ENCODE measurements at places on chromosomes 7 and 10.

DNA sequence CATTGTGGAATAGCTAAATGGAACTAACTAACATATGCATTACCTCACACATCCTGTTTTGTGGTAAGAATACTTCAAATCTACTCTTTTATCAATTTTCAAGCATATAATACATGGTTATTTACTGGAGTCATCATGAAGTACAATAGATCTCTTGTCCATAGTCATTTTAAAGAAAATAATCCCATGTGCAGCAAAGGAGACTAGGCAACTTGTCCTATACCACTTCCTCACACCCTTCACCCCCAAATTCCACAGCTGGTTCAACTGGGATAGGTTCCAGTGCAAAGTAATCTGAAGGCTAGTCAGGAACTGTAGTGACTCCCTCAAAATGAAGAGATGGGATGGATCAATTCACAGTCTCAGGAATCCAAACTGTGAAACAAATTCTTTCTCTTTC is 176.1 kb downstream of the SGMS1 start:
- no peak for DNase-seq

DNA sequence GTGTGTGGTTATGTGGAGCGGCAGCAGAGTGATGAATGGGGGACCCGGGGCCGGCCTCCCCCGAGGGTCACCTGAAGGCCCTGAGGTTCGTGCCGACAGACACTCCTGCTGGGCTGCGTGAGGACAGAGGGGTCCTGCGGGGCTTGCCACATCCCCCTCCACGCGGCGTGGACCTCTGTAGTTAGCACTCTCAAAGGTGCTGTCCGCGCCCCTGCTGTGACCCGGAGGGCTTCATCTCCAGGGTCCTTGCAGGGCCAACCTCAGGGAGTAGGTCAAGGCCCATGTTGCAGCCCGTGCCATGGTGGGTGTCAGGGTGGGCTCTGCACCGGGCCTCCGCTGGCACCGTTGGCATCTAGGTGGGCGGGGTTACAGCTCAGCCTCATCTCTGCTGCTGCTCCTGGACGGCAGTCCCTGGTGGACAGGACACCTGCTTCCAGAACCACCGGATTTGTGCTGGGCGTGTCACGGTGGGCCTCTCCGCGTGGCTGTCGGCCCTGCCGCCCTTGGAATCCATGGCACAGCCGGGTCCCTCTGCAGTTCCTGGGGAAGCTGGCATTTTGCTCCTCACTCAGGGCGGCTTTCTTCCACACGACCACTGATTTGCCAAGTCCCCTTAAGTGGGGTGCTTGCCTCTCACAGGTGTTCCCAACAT is 19.8 kb upstream of the GET4 start:
- no peak for DNase-seq

DNA sequence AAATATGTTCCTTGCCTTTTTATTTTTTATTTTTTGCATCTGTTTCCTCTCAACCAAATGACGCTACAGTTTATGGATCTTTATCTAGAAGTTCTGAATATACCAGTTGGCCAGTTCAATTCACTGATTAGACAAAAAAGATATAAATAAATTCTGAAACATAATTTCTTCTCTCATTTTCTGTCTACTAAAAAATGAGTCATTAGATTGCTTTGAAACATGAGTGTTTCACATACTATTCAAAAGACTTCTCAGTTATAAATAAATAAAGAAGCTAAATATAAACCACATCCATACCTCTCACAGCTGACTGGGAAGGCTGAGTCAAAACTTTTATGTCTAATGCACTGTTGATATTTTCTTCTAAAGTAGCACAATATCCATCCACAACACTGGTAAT is 97.6 kb upstream of the GPR22 start:
- no peak for DNase-seq

DNA sequence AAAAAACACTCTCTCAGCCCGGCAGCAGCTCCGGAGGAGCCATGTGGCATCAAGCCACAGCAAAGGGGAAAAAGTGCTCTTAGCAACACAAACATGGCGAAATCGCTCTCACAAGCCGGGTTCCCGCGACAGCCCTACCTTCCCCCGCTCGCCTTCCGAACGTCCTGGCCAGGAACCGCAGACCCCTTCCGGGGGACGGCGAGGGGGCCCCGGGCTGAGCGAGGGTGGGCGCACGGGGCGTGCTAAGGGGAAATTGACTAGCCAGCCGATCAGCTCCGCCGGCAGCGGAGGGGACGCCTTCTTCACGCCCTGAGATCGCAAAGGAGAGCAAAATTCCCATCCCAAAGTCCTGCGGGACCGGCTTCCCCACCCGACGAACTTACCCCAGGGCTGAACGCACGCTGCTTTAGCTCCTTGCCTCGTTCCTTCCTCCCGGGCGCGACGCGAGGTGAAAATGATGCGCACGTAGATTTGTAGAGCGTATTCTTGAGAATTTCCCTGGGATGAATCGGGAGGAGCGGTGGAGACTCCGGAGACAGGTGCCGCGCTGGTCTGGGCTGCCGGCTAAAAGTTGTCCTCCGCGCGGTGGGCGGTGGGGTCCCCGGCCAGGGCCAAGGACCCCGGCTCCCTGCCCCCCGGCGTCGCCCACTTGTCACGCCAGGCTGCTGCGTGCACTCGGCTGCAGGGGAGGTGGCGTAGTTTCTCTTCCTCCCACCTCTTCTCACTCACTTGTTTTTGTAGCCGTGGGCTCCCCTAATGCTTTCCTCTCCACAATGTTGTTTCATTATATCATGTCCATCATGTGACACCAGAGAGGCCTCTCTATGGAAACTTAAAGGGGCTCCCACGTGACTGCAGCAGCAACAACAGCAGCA is 220.1 kb upstream of the MKLN1 start:
- peak; percentile 56 for DNase-seq

GRCh38 chr7:96174812-96175211 is 147.1 kb downstream of the SLC25A13 start:
- no peak for DNase-seq

- DNase-seq = no peak
Measured at GRCh38 chr10:100637785-100638184, 102.0 kb downstream of the HIF1AN start.

DNA sequence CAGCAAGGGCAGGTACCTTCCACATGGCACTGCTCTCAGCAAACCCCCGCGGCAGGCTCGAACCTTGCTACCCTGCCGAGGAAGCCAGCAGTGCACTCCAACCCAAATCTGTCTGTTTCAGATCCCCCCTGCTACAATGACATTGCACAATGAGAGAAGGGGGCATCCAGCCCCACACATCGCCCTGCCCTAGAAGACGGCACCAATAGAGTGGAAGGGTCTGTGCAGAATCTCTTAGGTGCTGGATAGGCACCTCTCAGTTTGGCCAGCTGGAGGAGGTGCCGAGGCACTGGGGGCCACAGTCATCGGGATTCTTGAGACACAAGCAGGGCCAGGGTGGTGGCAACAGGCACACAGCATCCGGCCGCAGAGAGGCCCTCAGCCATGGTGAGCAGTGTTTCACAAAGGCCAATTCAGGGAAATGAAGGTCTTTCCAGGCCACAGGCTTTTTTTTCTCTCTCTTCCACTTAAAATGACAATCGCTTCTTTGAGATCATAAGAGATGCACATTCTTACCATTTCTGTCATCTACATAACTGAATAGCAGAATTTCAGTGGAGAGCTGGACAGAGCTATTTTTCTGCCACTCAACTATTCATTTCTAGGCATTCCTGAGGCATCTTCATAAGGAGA is 281.3 kb downstream of the TNS3 start:
- no peak for DNase-seq

- DNase-seq = no peak
Measured at GRCh38 chr7:83782628-83783027, 133.7 kb upstream of the SEMA3E start.

DNA sequence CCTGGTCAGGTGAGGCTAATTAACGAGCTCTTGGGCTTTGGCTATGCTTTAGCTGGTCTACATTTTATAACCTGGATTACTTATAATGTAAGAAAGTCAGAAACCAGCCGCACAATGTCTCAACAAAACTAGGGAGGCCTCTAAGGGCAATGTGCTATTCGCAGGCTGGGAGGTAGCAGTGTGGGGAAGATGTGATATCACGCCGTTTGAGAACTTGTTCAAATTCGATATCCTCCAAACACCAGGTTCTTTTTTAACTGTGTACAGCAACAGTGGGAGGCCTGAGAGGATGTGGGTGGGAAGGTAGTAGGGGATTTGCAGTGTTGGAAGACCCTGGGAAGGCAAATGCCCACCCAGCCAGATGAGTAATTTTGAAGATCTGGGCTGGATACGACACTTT is 184.5 kb downstream of the JAZF1 start:
- no peak for DNase-seq

- no peak for DNase-seq
Measured at GRCh38 chr7:132145466-132145865, 430.8 kb downstream of the PLXNA4 start.

- no peak for DNase-seq
Measured at GRCh38 chr7:34240417-34240816, 335.1 kb downstream of the BMPER start.

GRCh38 chr7:33537104-33537477 is 368.2 kb upstream of the BMPER start:
- DNase-seq = no peak

DNA sequence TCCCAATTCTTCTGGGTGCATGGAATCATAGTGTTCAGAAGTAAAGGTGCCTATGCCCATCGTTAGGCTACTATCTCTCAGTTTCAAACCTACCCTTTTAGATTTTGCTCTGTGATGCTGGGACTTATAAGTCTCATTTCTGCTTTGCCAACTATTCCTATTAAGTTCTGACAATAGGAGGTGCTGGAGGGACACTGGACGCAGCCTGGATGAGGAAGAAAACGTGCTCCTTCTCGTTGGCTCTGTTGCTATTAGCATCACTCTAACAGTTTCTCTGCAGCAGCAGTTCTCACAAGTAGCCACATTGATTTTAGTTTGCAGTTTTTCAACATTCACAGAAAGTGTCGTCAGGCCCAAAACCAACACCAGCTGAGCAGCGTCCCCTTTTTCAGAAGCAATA is 72.4 kb downstream of the ABCC2 start:
- DNase-seq = no peak

- DNase-seq = no peak
Measured at GRCh38 chr10:70833601-70834000, 17.9 kb downstream of the SGPL1 start.

- DNase-seq = no peak
Measured at GRCh38 chr10:7952266-7952665, 102.2 kb upstream of the GATA3 start.

DNA sequence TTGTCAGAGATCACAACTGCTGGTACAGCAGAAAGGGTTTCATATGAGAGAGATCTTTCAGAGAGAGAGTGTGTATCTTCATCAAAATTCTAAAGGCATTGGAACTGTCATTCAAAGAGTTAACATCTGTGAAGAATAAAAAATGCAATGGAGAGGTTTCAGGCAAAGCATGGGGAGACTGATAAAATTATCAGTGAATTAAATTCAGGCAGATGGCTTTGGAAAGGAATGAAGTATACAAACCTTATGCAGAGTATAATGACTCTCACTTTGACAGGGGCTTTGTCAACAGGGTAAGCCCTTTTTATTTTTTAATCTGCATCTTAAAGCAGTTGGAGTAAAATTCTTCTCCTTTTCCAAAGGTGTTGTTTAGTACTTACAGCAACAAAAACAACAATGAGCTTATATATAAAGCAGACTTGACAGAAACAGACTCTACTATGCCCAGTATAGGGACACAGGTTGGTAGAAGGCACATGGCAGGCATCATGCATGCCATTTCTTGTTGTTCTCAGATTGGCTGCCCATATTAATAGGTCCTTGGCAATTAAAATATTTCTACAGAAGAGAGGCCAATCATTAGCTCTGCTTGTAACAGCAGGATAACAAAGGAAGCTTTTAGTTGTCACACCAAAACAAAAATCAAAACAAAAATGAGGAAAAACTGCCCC is 54.9 kb upstream of the NXPH1 start:
- DNase-seq = no peak

DNA sequence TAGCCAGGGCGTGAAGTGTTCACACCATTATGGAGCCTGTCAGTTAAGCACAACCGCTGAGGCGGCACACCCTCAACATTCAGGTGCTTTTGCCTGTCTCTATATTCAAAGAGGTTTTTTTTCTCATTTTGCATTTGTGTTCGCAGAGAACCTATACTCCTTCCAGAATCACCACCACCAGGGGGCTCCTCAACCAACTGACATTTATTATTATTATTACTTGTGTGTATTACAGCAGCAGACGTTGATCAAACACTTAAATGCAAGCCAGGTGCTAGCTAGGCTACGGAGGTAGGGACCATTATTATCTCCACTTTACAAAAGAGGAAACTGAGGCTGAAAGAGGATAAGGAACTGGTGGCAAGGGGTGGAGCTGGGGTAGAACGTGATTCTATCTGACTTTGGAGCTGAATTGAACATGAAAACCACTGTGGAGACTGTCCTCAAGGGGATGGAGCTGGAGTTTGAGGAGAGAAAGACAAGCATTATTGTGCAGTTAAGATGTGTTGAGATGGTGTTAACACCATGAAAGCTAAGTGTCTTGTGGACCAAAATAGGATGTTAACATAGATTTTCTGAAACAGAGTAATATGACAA is 133.8 kb upstream of the PLXNA4 start:
- DNase-seq = no peak

DNA sequence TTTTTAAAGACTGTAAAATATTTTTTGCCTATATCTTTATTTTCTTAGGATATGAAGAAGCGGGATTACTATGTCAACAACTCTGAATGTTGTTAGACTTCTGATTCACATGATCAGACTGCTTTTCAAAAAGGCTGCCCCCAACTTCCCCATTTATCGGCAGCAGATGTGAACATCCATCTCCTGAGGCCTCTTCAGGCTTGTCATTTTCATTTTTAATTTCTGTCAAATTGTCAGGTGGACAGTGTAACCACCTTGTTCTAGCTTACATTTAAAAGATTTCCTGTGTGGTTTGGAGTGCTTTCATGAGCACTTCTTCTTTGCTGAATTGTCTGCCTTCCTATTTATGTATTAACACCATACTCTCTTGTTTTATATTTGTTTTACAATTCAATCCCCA is 78.8 kb upstream of the GSDME start:
- DNase-seq = no peak

- DNase-seq = peak; percentile 80
Measured at GRCh38 chr10:133308421-133309099, at the start of the genes TUBGCP2 and ZNF511. TUBGCP2 (minus strand) TSS chr10:133308872; CDS start chr10:133302941, 5,931 bp downstream. ZNF511 (plus strand) TSS chr10:133308914; CDS start chr10:133308944, 30 bp downstream.

- no peak for DNase-seq
Measured at GRCh38 chr10:44352316-44353127, 32.4 kb downstream of the CXCL12 start.

- DNase-seq = no peak
Measured at GRCh38 chr7:47578579-47579270, 3.2 kb downstream of the TNS3 start.

GRCh38 chr7:111855842-111856227 is 293.5 kb upstream of the IMMP2L start:
- no peak for DNase-seq

- no peak for DNase-seq
Measured at GRCh38 chr10:96656839-96657238, 63.5 kb downstream of the PIK3AP1 start.

GRCh38 chr7:105021352-105021751 is 7.3 kb downstream of the KMT2E start:
- no peak for DNase-seq
